Activated T-cell treated with anti-CD3 and anti-CD28 coated beads for 4 hours (primary cell): ENCODE measurements at places on chromosomes 13 and 19.

DNA sequence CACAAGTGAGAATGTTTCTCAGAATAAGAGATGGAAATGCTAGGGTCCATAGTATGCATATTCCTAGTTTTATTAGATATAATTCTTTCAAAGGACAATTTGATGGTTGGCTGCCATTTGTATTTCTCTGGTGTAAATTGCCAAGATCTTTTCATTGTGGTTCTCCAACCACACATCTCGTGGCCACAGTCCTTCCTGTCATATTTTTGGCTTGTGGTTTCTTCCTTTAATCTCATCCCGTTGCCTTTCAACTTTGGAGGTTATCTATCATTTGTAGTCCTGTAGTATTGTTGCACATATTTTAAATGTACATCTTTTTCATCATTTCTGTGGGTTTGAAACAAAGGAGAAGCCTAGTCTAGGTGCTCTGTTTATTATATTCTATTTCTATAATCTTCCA, 61.2 kb downstream of the WASF3 start:
- DNase-seq: no peak

- no peak for DNase-seq
Measured at GRCh38 chr19:18869023-18869618, 26.8 kb downstream of the CERS1 start.

GRCh38 chr13:31008400-31009115, 76.1 kb downstream of the TEX26 start:
- no peak for DNase-seq

DNA sequence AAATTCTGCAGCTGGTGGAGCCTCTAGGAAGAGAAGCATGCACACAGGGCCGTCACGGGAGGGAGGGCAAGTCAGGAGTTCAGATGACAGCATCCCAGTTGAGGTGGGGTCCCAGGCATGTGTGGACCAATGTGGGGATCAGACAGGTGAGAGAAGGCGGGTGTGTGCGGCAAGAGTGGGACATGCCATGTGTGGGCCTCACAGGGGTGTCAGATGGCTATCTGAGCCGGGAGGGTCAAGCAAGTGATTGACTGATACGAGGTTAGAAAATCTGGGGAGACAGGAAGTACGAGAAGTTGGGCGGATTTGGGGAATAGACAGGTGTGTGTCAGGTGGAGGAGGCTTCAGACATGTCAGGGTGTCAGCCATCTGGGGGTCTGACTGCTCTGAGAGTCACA, 8.9 kb downstream of the RASGRP4 start:
- DNase-seq: no peak

DNA sequence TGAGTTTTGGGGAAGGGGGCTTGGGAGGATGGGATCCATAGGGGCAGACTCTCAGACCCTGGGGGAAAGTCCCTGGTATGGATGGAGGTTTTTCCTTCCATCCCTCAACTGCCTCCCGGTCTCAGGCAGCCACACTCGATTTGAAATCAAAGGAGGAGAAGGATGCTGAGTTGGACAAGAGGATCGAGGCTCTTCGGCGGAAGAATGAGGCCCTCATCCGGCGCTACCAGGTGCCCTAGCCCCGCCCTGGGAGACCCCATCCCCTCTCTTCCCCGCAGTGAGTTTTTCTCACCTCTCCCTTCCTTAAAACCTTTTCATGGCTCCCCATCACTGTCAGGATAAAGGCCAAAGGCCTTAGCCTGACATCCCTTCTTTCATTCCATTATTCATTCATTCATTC, 2.1 kb downstream of the CCDC9 start:
- DNase-seq: no peak

GRCh38 chr19:38130399-38130798, 93.6 kb downstream of the DPF1 start:
- DNase-seq: no peak

DNA sequence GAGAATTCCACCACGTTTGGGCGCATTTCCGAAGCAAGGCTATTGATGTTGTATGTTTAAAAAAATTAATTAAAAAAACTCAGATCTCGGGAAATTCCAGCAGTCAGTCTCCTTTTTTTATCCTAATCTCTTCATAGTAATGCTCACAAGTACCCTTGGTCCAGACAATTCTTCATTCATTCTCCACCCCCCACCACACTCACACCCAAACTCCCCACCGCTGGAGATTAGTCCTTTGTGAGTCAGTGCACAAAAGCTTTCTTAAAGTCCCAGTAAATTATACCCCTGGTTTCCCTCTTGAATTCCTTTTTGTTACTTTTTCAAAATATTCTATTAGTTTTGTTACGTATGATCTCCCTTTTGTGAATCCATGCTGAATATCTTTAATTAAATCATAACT, 274.6 kb downstream of the ZNF536 start:
- no peak for DNase-seq

- DNase-seq: no peak
Measured at GRCh38 chr19:40695881-40696280, 5.4 kb upstream of the NUMBL start.

DNA sequence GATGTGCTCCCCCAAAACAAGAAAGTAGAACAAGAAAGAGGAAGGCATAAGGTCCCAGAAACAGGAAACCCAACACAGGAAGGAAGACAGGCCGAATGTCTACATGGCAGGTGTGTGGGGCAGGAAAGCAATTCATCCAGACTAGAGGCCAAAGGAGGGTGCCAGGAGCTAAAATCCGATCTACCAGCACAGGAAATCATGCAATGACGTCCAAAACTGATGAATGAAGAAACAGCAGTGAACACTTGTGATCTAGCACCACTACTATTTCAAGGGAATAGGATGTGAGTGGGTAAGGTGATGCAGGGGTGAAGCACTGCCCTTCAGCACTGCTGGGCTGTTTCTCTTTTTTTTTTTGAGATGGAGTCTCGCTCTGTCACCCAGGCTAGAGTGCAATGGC, 59.1 kb downstream of the DOCK9 start:
- DNase-seq: no peak

GRCh38 chr19:27876489-27876888, 1336.5 kb downstream of the UQCRFS1 start:
- no peak for DNase-seq

GRCh38 chr19:55014714-55015113, 23.4 kb downstream of the GP6 start:
- DNase-seq: no peak

GRCh38 chr13:21871919-21872318, 201.0 kb downstream of the FGF9 start:
- no peak for DNase-seq

DNA sequence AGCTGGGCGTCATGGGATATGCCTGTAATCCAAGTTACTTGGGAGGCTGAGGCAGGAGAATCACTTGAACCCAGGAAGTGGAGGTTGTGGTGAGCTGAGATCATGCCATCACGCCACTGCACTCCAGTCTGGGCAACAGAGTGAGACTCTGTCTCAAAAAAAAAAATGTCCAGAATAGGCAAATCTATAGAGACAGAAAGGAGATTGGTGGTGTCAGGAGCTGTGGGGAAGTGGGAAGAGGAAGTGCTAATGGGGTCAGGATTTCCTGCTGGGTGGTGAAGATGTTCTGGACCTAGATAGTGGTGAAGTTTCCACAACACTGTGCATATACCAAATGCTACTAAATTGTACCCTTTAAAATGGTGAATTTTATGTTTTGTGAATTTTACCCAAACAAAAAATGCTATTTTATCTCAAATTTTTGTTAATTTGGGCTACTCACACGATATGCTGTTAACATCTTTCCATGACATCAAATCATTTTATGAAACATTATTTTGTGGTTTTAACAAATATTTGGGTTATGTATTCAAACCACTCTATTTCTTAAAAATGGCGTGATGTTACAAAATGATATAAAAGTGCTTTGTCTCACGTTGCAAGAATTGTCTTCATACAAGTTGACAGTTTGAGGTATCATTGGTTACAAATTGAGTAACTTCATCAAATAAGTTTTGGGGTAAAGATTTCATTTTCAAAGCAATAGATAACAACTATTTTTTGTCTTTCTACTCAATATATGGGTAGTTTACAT, 7.4 kb upstream of the CYP4F3 start:
- DNase-seq: no peak

GRCh38 chr13:106814463-106814862, 246.5 kb upstream of the ARGLU1 start:
- DNase-seq: no peak

- no peak for DNase-seq
Measured at GRCh38 chr13:98251708-98252107, 74.6 kb upstream of the RNF113B start.

- DNase-seq: no peak
Measured at GRCh38 chr13:110274687-110275086, 32.3 kb downstream of the COL4A1 start.

GRCh38 chr13:99158846-99159245, 41.8 kb upstream of the UBAC2 start:
- DNase-seq: no peak

- no peak for DNase-seq
Measured at GRCh38 chr13:33832872-33833271, 14.9 kb downstream of the RFC3 start.

- DNase-seq: no peak
Measured at GRCh38 chr13:59458908-59459579, 704.7 kb downstream of the DIAPH3 start.

- no peak for DNase-seq
Measured at GRCh38 chr13:65985612-65986011, 1244.5 kb downstream of the PCDH9 start.

DNA sequence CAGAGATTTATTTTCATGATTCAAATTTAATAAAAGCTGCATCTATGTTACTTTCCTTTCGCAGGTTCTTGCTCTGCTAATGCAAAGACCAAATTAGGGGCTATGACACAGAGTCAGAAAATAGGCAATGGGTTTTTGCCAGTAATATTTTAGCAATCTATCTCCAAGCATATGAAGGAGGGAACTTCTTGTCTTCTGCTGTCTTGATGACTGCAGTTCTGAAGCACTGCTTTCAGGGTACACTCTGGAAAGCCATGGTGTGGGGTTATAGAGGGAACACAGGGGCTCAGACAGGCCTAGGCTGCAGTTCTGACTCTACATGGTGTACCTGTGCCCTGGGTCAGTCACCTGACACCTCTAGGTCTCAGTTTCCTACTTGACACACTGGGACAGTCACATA, 263.4 kb downstream of the DNAJC15 start:
- no peak for DNase-seq
